Breast epithelium (tissue), 4 donors: ENCODE measurements at places on chromosomes 2 and 18.

DNA sequence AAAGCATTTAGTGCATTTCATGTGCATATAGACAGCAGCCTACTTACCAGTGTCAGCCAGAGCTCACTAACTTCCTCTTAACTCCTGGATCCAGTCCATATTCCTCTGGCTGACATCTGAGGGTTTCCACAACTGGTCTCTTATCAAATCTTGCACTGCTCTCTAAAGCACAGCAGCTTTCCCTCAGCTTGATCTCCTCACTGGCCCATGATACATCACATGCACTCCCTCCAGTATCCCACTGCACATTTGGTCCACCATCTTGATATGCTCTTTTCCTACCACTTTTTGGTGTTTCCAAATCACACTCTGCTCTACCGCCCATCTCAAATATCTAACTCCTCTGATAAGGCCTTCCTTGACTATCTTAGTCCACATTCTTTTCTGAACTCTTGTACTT lies 105.0 kb upstream of the ZFP36L2 start:
- no peak for DNase-seq

DNA sequence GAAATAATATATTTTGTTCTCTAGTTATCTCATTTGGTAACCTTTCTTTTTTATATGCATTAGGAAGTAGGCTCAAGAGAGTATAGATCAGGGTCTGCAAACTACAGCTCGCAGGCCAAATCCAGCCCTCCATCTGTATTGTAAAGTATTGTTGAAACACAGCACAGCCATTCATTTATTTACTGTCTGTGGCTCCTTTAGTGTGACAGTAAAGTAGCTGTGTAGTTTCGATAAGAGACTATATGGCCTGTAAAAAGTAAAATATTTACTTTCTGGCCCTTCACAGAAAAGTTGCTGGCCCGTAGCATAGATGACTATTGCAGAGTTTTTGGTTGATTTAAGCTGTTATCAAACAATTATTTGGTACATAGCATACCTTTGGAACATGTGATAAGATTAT lies 67.6 kb downstream of the MIB1 start:
- no peak for DNase-seq

- no peak for DNase-seq
Observed at GRCh38 chr2:62040926-62041325, 135.5 kb downstream of the COMMD1 start.

GRCh38 chr18:23568281-23569138 lies 17.8 kb downstream of the NPC1 start:
- DNase-seq = no peak

GRCh38 chr18:10404168-10404567 lies 50.3 kb upstream of the APCDD1 start:
- no peak for DNase-seq

GRCh38 chr2:173663353-173663752 lies 301.8 kb downstream of the SP3 start:
- no peak for DNase-seq

DNA sequence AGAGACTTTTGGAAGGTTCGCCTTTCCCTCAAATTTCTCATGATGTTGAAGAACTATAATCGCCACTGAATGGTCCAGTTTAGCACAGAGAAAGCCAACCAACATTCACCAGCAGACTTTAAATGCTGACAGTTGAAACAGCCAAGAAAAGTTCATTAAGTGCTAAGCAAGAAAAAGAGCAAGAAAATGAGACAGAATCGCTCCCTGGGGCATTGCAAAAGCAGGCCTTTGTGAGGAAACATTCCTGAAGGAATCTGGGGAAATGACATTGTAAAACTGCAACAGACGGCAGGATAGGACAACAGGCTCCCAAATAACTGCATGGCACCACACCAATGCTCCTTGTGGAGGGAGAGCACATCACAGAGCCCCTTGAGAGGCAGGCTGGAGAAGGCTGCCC lies 269.3 kb upstream of the ID2 start:
- DNase-seq = no peak

DNA sequence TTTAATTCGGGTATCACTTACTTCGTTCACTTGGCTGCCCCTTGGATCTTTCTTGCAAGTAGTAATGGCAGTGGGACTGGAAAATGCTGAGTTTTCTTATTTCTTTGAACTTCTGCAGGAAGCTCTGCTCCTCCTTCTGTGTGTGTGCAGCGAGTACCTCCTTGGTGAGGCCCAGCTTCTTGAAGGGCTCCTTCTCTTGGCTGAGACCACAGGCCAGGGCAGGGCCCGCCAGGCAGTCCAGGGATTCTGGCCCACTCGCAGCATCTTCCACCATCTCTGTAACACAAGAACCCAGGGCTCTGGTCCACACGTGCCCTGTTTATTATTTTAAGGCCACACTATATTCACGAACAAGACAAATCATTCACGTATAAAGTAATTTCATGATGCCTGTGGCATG lies 15.8 kb upstream of the HES6 start:
- no peak for DNase-seq

- no peak for DNase-seq
Observed at GRCh38 chr2:70688427-70688826, 79.6 kb downstream of the ADD2 start.

GRCh38 chr18:6633310-6633709 lies 96.2 kb upstream of the ARHGAP28 start:
- no peak for DNase-seq

DNA sequence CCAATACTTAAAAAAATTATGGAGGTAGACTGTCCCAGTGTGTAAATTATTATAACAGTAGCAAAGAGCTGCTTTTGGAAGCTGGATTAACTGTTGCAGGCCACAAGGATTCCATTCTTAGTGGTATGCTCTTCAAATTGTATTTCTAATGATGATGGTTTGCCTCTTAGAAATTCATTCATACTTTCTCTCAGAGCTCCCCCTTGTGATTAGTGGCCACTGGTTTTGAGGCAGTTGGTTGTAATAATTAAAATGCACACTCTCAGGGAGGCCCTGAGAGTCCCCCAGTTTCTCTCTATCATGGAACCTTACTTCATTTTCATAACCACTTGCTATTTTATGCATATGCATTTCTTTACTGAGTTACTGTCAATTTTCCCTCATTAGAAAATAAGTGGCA lies 122.5 kb downstream of the PLA2R1 start:
- no peak for DNase-seq

- no peak for DNase-seq
Observed at GRCh38 chr2:100857915-100858314, 38.0 kb downstream of the NPAS2 start.

GRCh38 chr2:159573846-159574606 lies 42.3 kb downstream of the BAZ2B start:
- DNase-seq = no peak

DNA sequence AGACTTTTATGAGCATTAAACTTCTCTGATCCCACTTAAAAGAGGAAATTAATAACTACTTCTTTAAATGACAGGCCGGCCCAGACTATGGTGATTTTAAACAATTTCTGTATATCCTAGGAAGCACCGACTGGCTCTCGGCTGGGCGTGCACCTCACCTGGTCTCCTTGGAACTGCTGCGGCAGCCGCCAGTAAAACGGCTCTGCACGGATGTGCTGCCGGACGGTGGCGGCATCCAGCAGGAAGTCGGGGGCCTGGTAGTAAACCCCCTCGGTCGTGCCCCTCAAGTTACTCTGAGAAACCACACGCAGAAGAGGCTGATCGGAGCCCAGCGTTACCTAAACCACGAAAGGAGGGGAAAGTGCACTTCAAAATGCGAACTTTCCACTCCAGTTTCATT lies 106.5 kb downstream of the LAMA1 start:
- no peak for DNase-seq

- no peak for DNase-seq
Observed at GRCh38 chr2:241069821-241070281, 32.2 kb downstream of the MTERF4 start.

DNA sequence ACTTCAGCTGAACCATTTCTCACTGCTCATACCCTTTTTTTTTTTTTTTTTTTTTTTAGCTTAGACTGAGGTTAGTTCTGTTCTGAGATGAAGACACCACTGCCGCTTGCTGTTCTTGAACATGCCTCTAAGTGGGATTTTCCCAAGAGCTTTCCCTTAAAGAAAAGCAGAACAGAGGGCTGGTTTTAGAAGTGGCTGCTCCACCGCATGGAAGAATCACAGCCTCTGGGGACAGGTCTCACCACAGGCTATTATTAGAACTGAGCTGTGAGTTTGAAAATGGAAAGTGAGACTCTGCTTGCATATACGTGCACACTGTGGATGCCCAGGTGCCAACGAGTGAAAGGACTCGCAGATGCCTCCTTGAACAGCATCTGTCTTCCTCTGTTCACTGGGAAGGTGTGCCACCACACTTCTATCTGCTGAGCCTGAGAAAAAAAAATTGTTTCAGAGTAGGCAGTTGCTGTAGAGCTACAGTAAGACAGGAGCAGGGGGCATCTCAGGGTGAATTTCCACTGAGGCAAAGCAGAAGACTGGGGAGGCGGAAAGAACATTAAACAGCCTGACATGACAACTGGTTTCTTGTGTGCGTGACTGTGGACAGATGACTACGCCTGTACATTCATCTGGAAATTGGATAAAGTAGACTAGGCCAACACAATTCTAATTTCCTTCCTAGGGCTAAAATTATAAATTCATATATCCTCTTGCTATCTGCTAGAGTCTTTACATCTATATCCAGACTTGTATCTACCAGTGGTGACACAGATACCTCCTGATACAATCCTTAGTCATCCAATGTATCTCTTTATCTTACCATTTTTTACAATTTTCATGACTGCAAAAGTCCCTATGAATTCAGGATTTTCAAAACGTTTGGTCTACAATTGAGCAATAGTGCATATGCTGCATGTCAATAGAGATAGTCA lies 1045.7 kb upstream of the CELF4 start:
- DNase-seq = no peak

GRCh38 chr2:118732432-118732831 lies 115.0 kb downstream of the EN1 start:
- DNase-seq = no peak

GRCh38 chr18:63697097-63697660 lies 5.6 kb upstream of the SERPINB11 start:
- no peak for DNase-seq

DNA sequence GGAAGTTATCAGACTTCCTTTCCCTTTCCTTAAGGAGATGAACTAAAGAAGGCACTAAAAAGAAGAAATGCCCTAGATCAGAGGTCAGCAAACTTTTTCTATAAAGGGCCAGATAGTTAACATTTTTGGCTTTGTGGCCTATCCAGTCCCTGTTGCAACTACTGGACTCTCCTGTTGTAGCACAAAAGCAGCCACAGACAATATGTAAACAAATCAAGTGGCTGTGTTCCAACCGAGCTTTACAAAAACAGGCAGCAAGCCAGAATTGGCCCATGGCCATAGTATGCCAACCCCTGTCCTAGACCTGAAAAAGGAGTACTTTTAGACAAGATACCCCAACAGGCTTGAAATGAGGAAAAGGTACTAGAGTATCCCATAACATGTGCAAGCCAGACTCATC lies 10.9 kb downstream of the NHEJ1 start:
- no peak for DNase-seq

DNA sequence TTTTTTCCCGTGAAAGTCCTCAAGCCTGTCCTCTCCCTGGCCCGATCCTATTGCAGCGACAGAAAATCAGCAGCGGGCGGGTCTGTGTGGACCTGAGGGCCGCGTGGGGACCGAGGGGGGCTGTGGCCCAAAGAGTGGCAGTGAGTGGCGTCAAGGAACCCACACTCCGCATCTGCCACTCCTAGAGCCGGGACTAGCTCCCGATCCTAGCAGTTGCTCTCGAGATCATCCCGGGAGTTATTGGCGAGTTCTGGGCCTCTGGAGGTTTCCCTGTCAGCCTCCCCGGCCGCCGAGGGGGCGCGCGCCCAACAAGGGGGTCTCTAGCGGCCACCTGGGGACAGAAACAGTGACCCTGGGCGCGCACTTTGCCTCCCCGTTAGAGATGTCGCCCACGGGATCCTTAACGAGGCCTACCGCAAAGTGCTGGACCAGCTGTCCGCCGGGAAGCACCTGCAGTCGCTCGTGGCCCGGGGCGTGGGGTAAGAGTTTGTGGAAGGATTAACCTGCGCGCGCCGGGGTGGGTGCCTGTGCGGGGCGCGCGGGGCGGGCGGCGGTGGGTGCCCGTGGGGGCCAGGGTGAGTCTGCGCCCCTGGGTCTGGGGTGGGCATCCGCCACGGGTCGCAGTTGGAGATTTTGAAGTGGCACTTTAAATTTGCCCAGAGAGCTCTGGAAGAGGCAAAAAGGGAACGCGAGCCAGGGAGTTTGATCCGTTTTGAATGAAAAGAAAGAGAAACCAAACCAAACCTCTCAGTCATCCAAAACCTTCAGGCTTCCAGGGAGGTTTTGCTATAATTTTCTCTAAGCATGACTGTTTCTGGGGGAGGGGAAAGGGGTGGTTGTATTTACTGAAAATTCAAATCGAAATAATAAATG lies 3.5 kb downstream of the ADCYAP1 start:
- no peak for DNase-seq

GRCh38 chr18:46401486-46402070 lies 255.4 kb downstream of the LOXHD1 start:
- DNase-seq = no peak

- no peak for DNase-seq
Observed at GRCh38 chr2:99689145-99689742, 199.4 kb upstream of the REV1 start.

DNA sequence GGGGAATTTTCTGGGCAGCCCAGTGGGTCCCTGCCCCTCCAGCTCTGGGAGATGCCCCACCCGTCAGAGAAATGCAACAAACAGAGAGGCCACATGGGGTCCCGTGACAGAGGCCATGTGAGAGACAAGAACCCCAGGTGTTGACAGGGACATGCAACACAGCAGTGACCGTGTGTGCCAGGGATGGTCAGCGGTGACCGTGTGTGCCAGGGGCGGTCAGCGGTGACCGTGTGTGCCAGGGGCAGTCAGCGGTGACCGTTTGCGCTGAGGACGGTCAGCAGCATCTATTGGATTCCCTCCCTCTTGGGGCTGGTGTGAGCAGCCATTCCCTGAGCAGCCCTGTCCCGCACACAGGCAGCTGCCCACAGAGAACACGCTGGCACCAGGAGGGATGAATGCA lies 146.6 kb upstream of the OTOS start:
- DNase-seq = no peak

- DNase-seq = no peak
Observed at GRCh38 chr2:234308813-234309195, 188.1 kb downstream of the ARL4C start.

DNA sequence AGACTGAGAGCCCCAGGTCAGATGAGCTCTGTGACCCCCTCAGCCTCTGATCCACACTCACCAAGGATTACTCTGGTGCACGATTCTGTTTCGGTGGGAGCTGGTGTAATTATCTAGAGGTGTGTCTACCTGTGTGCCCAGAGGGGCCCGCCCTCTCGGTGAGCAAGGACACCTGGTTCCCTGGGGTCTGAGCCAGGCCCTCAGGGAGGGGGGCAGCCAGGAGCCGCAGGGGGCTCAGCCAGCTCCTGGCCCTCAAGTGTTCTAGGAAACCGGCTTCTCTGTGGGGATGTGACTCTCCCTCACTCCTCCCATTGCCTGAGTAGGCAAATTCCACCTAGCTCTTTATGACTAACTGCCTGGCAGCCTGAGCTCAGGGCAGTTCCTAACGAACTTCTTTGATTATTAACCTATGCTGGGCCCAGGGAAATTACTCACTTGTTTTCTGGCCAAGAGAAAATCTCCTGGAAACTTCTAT lies 17.4 kb downstream of the AGAP1 start:
- DNase-seq = no peak
